ENCODE measurements at places on chromosomes 3 and 15.

GRCh38 chr3:95424279-95424678, 1361.4 kb downstream of the NSUN3 start:
- DNase-seq, result no peak

GRCh38 chr3:124496061-124496460, 234.2 kb upstream of the UMPS start:
- DNase-seq, result no peak

DNA sequence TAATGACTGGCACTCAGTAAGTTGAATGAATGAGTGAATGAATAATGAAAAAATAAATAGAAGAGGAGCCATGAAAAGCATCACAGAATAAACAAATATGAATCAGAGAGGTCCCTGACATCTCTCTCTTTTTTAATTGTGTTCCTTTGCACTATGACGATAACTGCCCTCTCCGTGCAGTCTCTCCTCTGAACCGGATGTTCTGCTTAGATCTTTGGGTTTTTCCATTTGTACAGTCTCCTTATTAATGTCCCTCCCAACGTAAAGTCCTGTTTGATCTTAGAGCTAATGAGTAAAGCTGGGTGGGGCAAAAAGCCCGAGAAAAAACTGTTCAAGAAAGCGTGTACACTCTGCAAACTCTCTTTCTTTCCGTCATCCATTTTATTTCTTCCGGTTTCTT, 28.3 kb upstream of the BHLHE40 start:
- no peak for DNase-seq

DNA sequence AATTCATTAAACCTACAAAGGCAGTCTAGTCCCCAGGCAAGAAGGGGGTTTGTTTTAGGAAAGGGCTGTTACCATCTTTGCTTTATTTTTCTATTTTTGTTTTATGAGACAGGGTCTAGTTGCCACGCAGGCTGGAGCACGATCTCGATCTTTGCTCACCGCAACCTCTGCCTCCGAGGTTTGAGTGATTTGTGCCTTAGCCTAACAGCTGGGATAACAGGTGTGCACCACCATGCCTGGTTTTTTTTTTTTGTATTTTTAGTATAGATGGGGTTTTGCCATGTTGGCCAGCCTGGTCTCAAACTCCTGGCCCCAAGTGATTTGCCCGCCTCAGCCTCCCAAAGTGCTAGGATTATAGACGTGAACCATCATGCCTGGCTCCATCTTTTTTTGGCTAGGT, 4.9 kb downstream of the HIGD1A start:
- no peak for DNase-seq

DNA sequence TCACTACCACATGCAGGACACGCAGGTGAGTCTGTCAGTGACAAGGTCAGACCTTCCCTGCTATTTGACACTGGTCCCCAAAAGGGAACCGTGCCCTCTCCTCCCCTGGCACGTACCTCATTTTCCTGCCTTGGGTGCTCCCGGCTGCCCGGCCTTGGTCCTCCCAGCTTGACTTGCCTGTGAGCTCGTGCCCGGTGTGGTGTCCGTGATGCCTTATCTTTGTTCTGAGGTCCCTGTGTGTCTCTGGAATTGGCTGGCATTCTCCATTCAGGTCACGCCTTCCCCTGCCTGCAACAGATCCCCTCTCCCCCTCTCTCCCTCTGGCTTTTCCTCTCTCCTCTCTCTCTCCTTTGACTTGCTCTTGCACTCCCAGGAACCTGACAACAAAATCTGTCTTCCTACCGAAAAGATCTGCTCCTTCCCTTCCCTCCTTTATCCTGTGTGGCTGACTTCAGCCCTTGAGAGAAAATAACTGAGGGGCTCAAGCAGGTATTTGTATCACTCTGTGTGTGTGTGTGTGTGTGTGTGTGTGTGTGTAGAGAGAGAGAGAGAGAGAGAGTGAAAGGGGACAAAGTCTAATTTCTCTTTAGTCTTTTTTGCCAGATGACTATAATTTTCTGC, at the start of gene MASP1:
Gene MASP1, minus strand, starts transcription at position 226 of the 621 bp plus-strand sequence. Its CDS starts 105 bp downstream, at position 121.
- no peak for DNase-seq

- DNase-seq, result no peak
Measured at GRCh38 chr3:74267588-74268184, 346.8 kb downstream of the CNTN3 start.

DNA sequence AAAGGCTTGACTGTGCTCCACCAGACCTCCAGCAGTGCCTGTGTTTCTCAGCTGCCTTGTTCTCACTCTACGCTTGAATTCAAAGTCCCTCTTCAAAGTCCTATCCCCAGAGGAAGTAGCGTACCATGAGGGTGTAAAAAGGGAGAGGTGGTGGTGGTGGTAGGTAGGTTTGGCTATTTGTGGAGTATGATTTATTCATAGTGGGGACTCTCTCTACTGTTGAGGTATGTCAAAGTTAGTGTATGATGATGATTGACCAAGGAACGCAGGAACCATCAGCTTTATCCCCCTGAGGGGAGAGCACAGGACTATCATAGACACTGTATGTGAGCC, 137.9 kb downstream of the GHSR start:
- no peak for DNase-seq

DNA sequence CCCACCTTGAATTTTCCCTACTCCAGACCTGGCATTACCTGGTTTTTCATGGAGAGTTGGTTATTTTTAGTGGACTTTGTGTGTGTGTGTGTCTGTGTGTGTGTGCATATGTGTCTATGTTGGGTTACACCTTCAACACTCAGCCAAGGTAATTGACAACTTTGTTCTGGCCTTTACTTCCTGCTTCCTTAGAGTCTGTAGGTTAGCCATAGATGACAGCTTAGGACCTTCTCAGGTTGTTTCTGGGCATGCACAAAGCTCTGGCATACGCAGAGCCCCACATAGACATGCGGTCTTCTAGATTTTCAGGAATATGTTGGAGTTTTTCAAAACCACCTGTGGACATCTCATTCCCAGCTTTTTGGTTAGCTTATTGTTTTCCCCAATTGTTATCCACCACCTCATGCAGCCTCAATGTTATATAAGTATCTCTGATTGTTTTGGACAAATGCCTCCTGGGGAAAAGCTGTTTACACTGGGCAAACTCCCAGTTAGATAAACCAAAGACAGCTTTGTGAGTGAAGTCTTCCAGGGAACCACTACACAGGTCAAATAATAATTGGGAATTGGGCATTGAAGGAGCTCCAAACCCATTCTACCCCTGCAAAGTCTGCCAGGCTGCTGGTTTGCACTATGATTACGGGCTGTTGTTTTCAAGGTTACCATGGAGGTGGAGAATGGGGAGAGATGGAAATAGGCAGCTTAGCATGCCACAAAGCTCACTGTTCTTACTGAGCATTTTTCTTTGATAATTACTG, 201.2 kb downstream of the ADAMTSL3 start:
- DNase-seq, result no peak

DNA sequence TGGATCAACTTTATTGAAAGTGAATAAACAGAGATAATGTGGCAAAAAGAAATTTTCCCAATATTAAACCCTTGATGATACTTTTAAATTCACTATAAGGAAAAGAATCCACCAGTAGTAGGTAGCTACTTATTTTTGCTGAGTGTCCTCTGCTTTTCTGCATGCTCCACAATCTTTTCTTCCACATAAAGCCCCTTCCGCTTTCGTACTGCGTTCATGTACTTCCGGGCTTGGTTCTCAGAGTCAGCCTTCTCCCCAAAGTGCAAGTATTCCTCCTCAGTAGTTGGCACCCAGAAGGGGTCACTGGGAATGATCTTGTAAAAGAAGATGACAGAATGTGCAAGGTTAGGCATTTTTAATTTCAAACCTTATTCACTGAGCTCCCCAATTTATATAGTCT, 84.4 kb upstream of the MEX3B start:
- no peak for DNase-seq

- no peak for DNase-seq
Measured at GRCh38 chr3:173762501-173762900, 365.0 kb downstream of the NLGN1 start.

DNA sequence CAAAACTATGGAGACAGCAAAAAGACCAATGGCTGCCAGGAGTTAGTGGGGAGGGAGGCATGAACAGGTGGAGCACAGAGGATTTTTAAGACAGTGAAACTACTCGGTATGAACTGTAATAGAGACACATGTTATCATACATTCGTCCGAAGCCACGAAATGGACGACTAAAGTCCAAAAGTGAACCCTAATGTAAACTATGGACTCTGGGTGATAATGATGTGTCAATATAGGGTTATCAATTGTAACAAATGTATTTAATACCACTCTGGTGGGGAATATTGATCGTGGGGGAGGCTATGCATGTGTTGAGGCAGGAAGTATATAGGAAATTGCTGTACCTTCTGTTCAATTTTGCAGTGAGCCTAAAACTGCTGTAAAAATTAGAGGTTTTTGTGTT, 107.0 kb downstream of the CPN2 start:
- DNase-seq, result no peak

DNA sequence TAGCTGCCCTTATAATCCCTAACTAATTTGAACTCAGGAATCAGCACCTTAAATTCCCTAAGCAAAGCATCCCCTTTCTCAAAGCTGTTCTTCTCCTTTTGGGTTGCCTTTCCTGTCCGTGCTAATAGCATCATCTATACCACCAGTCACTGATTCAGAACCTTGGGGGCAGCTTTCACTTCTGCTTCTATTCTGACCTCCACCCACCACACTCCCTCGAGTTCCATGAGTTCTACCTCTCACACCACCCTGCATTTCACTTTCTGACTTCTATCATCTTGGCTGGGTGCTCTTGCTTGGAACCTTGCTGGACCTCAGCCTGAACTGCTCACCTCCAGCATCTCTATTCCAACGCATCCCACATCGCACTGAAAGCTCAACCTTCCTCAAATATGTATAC, 55.4 kb upstream of the KCNMB2 start:
- no peak for DNase-seq

DNA sequence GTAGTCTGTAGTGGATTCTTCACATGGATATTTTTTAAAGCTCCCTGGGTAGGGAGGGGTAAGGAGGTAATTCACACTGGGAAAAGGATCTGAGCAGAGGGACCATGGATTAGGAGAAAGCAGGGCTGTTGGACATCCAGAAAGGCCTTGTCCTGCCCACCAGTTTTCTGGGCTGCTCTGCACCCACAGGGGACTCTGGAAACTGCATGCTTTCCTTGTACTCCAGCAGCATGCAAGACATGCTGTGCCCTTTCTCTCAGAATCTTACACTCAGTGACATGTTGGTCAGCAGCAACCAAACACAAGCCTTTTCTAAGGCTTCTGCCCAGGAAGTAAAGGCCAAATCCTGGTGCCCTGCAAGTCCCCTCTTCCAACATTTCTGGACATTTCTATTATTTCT, 2.5 kb upstream of the FBN1 start:
- DNase-seq, result no peak

DNA sequence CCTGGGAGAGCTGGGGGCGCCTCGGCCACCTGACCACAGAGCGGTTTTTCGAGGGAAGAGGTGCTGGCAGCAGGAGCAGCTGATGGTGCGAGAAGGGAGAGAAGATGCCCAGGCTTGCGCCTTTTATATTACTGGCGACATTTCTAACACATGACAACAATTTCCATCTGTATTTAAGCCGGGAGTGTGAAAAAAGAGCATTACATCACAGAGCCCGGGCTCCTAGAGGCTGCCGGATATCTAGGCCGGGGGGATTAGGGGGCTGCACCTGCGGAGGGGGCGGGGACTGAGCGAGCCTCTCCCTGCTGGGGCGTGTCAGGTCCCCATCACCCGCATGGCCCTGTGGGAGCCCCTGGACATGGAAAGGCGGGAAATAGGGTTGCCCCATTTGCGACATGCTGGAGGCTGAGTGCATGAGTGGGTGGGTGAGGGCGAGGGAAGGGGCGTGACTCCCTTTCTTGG, 440.7 kb downstream of the MAGI1 start:
- DNase-seq, result no peak

- DNase-seq, result no peak
Measured at GRCh38 chr3:11989383-11990038, 14.7 kb upstream of the SYN2 start.

DNA sequence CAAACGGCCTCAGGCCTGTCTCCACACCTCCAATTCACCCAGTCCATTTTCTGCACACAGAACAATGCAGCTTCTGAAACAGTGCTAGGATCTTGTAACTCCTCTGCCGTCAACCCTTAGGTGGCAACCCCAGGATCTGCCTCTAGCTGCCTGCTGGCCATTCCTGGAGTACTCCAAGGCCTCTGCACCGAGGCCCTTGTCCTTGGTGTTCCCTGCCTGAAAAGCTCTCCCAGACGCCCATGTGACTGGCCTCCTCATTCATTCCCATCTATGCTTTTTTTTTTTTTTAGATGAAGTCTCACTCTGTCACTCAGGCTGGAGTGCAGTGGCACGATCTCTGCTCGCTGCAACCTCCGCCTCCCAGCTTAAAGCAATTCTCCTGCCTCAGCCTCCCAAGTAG, 18.3 kb downstream of the RAB43 start:
- DNase-seq, result no peak

GRCh38 chr3:44128057-44128775, 113.5 kb upstream of the TOPAZ1 start:
- no peak for DNase-seq

DNA sequence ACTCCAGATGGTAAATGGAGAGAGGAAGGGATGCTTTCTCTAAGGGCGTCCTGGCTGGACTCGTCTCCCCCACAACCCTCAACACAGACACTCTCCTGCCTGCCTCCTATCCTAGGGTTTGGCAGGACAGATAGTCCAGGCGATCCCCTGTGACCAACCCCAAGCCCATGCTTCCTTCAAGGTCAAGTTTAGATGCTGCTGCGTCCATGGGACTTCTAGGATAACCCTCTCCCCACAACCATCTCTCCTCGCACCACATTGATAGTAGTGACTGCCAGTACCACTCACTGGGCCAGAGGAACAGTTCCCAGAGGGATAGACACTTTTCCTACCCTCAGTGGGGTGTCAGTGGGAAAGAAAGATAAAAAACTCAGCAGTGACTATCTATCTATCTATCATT, 166.0 kb downstream of the ABHD5 start:
- DNase-seq, result no peak

- DNase-seq, result no peak
Measured at GRCh38 chr3:114789803-114790202, 357.3 kb downstream of the ZBTB20 start.

DNA sequence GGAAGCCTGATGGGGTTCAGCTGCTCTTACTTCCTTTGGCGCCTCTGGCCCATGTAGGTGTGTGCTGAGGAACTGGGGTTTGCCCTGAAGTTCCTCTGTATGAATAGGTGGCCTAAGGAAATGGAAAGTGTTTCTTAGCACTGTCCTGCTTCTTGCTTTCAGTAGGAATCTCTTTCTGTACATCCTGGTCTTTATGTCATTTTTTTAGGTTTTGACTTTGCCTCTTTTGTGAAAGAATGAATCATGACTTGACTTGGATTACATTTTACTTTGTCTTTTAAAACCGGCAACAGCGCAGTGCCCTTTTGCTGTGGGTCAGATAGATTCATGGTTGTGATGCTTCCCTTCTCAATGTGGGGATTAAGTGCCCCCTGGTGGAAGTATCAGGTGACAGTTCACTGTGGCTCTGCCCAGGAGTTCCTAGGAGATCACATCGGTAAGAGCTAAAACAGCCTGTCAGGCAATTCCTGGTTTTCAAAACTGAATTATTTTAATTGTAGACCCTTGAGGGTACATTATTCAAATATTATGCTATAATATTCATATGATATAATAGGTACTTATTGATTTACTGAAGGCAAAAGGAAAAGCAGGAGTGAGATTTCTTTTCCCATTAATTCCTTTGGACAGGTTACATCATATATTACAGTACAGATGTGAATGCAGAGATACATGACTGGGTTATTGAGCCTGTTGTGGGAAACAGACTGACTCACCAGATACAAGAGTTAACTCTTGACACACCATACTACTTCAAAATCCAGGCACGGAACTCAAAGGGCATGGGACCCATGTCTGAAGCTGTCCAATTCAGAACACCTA, 95.4 kb downstream of the HCN4 start:
- no peak for DNase-seq

GRCh38 chr3:134340362-134340981, 33.8 kb downstream of the AMOTL2 start:
- no peak for DNase-seq
